GM13976 (cell line): ENCODE measurements at places on chromosomes 7 and 10.

DNA sequence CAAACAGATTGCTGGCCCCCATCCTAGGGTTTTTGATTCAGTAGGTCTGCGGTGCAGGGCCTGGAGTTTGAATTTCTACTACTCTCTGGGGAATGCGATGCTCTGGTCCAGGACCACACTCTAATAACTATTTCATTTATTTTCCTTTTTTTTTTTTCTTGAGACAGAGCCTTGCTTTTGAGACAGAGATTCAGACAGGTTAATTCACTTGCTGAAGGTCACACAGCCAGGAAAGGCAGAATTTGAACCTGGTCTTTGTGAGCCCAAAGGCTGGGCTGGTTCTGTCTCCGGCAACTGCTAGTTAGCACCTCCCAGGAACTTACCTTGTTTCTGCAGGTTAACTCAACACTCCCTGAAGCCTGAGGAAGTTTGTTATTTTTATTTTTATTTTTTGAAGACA lies 11.5 kb downstream of the SPACDR start:
- no peak for DNase-seq

DNA sequence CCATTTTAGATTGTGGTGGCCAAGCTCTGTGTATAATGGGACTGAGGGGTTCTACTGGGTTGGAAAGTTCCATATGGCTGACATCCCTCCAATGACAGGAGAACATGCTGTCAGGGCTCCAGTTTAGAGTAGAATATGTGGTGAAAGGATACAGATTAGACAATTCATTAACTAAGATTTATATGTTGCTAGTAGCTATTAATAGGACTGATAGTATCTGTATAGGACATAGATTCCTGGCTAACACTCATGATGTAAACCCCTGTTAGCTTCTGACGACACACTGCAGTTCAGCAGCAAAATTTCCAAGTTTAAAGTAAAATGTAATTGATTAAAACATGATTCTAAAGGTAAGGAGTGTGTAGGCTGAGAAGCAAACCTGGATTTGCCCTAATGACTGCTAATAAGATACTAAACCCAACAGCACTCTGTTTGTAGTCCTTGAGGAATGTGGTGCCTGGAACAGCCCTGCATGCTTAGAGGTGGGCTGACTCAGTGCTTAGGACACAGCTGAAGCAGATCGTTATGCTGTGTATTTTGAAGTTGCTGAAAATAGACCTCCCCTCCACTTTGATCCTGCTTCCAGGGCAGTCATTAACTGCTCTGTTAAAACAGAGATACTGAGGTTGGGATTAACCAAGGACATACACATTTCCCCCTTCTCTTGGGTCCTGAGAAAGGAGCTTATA lies 1129.6 kb downstream of the SORCS3 start:
- no peak for DNase-seq

DNA sequence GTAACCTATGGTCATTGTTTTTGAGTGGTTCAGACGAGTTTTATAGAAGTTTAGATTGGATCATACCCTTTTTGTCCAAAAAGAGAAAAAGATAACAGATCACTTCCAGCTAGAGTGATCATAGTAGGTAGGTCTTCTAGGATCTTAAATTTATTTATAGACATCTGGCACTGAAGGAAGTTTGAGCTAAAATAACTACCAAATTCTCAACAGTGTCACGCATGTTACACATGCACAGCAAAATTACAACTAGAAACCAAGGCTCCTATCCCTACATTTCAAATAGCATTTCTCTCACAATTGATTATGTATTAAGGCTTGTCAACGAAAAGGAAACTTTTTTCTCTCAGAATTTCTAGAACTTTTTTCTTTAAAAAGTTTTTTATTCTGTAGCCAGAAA lies 2.3 kb downstream of the CALU start:
- no peak for DNase-seq

- no peak for DNase-seq
Observed at GRCh38 chr7:48154792-48155413, 16.4 kb upstream of the ABCA13 start.

DNA sequence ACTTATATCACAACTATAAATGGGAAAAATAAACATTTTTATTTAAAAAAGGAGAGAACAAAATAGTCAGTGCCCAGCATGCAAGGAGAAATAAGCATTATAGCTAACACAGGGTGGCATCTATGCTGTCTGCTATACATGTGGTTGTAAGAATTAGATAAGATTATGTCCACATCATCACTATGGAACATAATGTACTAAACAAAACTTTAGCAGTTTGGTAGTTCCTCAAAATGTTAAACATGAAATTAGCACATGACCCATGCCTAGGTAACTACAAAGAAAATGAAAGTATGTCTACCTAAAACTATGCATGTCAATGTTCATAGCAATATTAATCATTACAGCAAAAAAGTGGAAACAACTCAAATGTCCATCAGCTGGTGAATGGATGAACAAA lies 28.7 kb upstream of the RUFY2 start:
- no peak for DNase-seq

DNA sequence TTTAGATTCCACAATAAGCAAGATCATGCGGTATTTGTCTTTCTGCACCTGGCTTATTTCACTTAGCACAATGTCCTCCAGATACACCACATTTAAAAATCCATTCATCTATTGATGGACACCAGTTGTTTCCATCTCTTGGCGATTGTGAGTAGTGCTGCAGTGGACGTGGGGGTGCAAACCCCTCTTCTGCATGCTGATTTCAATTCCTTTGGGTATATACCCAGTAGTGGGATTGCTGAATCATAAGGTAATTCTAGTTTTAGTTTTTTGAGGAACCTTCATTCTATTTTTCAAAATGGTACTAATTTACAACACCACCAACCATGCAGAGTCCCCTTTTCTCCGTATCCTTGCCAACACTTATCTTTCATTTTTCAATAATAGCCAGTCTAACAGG lies 2.0 kb upstream of the ASB10 start:
- no peak for DNase-seq

DNA sequence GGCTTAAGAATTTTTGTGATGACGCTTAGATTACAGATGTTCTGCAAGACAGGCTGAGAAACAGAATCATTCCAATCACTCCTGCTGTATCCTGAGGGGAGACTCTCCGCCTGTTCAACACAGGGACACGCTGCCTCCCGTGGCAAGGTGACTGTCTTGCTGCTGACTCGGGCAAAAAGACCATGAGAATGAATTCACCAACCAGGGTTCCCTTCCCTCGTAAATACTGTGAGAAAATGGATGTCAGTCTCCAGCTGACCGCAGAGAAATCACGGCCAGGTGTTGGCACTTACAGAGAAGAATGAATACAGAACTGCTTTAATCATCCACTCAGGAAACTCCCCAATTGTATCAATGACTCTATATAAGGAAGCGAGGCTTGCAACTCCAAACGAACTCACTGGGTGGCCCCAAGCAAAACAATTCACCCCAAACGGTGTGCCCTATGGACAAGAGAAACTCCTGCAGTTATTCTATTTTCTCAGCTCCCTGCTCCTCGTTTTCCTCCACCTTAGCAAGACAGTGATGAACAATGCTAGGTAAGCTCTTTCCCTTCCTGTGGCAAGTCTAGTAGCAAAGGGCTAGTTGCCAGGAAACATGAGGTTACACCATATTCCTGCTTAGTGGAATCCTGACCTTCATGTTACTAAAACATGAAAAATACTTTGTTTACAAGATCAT lies 22.8 kb downstream of the GNA12 start:
- peak; percentile 72 for DNase-seq

DNA sequence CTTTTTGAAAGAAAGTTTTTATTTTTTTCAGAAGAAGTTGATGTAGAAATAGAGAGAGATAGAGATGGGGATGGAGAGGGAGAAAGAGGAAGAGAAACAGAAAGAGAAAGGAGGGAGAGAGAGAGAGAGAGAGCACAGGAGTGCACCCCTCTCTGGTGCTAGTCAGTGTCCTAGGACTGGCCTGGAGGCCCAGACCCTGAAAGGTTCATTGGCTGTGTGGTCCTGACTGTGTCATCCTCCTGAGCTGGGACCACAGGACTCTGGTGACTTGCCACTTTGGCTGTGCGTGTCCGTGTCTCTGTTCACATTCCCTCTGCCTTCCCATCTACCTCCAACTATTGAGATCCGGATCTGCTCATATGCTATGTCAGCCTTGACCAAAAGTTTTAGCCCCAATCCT lies 62.1 kb upstream of the SHH start:
- DNase-seq = no peak

DNA sequence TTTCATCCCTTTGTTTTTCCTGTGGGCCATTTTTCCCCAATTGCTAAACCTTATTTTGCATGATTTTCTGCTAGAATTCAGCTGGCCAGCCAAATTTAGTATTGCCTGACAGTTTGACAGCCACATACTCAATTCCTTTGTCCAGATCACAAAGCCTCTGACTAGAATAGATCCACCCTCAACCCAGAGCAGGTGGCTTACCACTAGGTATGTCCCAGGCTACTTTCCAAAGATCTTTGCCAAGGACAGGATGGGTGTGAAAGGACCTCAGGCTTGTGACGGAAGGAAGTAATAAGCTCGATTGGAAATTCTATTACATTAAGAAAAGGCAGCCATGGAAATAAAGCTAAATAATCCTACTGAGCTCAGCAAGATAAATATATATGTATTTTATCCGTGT lies 50.6 kb upstream of the AGK start:
- DNase-seq = no peak

- peak; percentile 68 for DNase-seq
Observed at GRCh38 chr10:12130237-12130872, 878 bp downstream of the SEC61A2 start.

- DNase-seq = no peak
Observed at GRCh38 chr7:54091322-54091721, 450.9 kb upstream of the VSTM2A start.

GRCh38 chr7:159328096-159328495 lies 183.4 kb upstream of the VIPR2 start:
- no peak for DNase-seq

DNA sequence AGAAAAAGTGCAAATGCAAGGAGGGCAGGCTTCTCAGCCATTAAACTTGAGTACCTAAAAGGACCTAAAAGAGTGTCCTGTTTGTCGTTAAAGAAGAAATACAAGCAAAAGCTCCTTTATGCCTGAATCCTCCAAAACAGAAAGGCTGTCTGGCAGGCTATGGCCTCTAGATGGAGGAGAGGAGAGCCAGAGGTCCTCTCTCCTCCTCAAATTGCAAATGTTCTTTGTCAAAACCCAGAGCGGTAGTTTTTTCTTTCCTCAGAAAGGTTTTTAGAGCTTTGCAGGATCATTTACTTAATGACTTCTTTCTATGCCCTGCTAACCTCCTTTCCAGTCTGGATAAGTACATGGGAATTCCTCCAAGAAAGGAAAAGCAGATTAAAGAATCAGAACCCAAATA lies 1.9 kb upstream of the SORCS1 start:
- DNase-seq = no peak

DNA sequence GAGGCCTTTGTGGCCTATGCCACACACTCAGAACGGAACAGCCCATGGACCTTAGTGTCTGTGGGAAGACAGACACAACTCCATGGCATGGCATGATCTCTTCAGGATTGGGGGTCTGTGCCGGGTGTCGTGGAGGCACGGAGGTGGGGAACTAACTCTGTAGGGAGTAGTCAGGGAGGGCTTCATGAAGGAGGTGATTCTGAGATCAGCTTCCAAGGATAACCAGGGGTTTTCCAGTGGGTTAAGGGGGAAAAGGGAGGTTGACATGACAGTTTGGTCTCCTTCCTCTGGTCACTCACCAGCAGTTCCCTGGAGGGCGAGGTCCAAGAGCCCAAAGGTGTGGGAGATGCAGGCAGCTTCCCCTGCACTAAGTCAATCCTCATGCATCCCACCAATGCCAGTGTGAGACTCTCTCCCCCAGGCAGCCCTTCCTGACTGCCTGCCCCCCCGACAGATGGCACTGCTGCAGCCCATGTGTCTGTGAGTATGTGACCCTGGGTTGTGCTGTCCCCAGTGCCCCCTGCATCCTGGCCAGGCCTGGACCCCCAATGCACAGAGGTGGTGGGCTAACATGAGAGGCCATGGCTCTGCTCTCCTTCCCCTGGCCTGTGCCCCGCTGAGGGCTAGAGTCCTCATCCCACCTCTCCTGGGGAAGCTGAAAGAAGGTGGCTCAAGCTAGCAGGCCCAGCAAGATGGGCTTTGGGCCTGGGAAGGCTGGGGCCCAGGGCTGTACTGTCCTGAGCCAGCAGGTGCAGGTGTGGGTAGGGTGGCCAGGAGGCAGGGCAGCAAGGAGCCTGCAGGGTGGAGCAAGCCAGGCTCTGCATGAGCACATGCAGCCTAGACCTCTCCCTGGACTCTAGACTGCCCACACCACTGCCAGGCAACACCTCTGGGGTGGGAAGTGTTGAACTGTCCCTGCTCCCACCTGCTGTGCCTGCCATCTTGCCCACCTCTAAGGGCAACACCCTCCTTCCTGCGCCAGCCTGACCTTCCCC lies 39.7 kb downstream of the RASGEF1A start:
- no peak for DNase-seq

- no peak for DNase-seq
Observed at GRCh38 chr7:43039346-43039745, 73.1 kb upstream of the HECW1 start.

- no peak for DNase-seq
Observed at GRCh38 chr10:92969151-92969550, 91.4 kb upstream of the CYP26C1 start.

DNA sequence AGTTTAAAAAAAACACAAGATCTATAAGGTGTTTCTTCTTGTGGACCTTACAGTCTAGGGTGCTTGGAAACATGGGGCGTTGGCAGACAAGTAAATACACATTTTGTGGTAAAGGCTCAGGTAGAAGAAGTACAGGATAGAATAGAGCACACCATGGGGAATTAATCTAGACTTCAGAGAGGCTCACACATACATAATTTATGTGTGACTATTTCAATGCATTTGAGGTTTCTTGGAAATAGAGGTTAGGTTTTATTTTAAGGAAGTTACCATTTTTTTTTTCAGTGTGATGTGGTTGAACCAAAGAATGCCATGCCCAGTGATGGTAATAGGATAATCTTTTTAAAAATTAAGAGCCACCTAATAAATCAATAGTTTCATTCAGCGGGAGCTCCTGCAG lies 12.8 kb downstream of the CFTR start:
- DNase-seq = no peak

GRCh38 chr7:4607311-4607729 lies 74.8 kb upstream of the FOXK1 start:
- DNase-seq = no peak

DNA sequence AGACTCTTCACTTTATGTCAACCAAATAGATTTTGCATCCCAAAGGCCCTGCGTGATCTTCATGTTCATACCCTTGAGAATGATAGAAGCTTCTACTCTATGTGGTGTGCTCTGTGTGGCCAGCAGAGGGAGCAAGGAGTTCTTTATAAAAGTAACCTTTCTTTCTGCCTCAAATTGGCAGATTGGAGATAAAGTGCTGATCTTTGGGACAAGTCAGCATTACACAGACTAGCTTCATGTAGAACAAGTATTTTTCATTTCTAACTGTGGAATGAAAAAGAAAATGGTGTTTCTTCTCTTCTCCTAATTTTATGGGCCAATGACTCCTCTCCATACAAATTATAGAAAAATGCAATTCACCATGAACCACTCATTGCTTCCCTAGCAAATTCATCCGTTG lies 1214.1 kb downstream of the SORCS1 start:
- DNase-seq = peak; percentile 31

DNA sequence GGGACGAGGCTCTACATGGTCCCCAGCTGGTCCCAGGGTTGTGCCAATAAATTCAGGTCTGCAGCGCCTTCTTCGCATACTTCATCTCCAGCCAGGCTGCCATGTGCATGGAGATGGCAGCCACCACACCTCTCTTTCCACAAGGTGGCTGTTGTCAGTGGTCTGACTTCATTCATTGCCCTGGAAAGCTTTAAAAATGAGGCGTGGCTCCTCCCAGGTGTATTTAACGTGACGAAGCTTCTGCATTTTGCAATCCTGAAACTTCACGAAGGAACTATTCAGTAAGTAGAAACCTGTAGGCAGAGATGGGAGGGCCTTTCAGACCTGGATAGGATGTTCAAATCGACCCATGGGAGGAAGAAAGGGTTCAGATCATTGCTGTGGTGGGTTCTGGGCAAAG lies 53.7 kb downstream of the PFKFB3 start:
- DNase-seq = no peak
